NCI-H510A (cell line): ENCODE measurements at places on chromosomes 6 and 20.

DNA sequence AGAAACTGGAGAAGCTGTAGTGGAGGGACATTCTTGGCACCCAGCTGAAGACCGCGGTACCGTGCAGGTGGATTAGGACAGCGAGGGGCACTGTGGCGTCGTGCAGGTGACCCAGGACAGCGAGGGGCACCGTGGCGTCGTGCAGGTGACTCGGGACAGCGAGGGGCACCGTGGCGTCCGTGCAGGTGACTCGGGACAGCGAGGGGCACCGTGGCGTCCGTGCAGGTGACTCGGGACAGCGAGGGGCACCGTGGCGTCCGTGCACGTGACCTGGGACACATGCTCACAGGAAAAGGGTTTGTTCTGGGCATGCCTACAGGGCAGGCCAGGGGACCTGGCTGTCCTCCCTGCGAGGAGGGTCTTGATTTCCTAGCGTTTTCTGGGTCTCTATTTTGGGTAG lies 29.2 kb upstream of the SMOC2 start:
- no peak for DNase-seq

DNA sequence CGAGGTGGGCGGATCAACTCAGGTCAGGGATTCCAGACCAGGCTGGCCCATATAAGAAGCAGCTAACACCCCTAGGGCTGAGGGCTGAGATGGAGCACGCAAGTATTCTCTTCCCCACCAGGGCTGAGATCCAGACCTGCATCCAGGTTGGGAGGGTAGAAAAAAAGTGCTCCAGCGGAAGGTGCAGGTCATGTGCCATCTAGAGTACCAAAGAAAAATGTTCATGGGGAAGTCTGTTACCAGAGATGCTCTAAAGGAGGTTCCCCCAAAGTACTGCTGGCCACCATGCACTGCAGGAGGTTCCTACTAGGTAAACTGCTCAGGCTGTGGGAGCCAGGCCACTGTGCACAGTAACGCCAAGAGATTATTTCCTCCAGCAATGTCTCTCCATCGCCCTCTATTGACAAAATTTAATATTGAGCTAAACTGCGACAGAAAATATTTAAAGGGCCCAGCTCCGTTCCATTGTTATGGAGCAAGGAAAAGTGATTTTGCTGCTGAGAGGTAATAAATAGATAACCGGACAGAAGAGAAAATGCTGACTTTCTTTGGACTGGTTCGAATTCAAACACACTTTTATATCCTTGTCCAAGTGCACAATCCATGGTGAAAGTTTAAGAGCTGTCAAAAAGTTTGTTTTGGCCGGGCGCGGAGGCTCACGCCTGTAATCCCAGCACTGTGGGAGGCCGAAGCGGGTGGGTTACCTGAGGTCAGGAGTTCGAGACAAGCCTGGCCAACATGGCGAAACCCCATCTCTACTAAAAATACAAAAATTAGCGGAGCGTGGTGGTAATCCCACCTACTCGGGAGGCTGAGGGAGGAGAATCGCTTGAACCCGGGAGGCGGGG lies 159.9 kb downstream of the OR2B2 start:
- DNase-seq: peak; percentile 40

DNA sequence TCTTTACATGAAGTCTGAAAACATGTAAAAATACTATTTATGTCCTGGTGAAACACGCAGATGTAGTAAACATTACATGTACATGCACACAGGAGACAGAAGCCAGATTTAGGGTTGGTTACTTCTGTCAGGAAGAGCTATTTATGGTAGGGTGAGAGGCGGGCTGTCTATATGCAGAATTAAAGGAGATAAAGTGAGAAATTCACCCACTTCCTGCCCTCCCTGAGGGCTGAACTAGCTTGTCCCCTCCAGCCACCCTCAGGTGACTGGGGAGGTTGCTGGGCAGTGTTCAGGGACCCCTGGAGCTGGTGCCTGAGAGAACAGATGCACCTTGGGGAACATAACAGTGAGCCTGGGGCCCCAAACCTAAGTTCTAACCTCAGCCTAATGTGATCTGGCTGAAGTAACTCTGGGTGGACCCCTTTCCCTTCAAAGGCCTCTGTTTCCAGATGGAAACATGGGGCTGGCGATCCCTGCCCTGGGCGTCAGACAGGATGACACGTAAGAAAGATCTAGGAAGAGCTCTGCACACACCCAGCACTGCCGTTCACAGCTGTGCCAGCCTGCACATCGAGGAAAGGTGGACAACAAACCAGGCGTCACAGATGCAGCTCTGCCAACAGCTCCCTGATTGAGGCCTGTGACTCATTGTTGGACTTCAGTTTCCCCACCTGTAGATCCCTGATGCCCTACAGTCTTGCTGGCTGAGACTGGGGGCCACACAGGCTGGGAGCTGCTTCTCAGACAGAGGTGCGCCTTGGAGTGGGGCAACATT lies 1.3 kb downstream of the PI16 start:
- no peak for DNase-seq

- DNase-seq: no peak
These were observed 9.9 kb upstream of the HEBP2 start for GRCh38 chr6:138393871-138394783.

- DNase-seq: no peak
These were observed 7.3 kb downstream of the PSORS1C2 start for GRCh38 chr6:31131595-31131994.

DNA sequence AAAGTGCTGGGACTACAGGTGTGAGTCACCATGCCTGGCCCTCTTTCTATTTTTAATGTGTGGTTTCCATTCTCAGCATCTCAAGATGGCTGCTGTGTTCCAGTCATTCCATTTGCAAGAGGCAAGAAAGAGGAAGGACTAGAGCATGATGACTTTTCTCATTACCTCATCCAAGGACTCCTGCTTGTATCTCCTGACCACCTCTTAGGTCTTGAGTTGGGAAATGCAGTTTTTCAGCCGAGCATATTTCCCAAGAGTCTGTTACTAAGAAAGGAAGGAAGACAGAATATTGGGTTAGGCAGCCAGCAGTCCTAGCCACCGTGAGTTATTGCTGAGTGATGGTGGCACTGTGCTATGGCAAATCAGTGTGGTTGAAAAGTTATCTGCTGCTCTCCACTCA lies 108.4 kb upstream of the INSM1 start:
- DNase-seq: no peak

DNA sequence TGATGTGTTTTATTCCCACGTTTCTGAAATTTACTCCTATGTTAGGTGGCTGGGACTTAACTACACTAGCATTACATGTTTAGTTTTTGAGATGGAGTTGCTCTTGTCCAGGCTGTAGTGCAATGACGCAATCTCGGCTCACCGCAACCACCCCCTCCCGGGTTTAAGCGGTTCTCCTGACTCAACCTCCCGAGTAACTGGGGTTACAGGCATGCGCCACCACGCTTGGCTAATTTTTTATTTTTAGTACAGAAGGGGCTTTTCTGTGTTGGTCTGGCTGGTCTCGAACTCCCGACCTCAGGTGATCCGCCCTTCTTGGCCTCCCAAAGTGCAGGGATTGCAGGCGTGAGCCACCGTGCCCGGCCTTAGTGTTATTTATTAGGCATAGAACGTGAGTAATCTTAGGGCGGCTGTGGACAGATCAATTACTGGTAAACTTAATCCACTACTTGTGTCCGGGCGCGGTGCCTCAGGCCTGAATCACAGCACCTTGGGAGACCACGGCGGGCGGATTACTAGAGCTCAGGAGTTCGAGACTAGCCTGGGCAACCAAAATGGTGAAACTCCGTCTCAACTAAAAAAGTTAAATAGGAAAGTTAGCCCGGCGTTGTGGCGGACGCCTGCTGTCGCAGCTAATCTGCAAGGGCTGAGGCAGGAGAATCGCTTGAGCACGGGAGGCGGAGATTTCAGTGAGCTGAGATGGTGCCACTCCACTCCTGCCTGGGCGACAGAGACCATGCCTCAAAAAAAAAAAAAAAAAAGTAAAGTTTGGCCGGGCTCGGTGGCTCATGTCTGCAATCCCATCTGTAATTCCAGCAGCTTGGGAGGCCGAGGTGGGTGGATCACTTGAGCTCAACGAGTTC lies 123.7 kb upstream of the BTN3A2 start:
- no peak for DNase-seq

- DNase-seq: no peak
These were observed 135.3 kb downstream of the HFE start for GRCh38 chr6:26222571-26222970.

DNA sequence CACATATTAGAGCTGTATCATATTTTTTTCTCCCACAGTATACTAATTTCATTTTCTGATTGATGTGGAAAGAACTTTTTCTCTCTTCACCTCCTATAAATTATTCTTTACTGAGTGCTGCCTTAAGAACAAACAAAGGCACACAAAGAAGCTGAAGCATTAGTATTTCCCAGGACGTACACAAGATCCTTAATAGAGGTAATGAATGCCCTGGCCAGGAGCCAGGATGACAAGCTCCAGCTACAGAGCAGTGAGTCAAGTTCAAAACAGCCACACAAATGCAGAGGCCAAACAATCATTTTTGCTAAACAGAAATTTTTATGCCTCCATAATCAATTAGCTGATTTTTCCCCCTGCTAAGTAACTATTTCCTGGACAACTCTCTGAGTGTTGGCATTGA lies 639.6 kb downstream of the EPHA7 start:
- peak; percentile 15 for DNase-seq

- no peak for DNase-seq
These were observed 50.7 kb downstream of the NOX3 start for GRCh38 chr6:155404937-155405336.

- DNase-seq: no peak
These were observed 26.3 kb upstream of the TRAM2 start for GRCh38 chr6:52603000-52603795.

DNA sequence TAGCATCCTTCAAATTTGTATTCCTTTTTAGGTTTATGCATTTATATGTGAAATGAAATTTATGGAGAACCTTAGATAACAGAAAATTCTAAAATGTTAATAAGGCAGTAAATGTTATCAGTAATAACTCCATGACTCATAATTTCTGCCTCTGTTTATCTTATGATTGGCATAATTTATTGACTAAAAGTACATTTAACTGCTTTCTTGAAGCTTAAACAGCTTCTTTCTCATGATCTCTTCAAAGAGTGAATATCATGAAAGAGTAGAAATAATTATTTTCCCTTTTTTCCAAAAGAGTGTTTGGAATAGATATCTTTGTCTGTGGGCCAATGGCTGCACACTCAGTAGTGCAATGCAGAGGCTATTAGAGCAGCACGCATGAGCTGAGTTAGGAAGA lies 91.3 kb downstream of the SHLD1 start:
- no peak for DNase-seq

DNA sequence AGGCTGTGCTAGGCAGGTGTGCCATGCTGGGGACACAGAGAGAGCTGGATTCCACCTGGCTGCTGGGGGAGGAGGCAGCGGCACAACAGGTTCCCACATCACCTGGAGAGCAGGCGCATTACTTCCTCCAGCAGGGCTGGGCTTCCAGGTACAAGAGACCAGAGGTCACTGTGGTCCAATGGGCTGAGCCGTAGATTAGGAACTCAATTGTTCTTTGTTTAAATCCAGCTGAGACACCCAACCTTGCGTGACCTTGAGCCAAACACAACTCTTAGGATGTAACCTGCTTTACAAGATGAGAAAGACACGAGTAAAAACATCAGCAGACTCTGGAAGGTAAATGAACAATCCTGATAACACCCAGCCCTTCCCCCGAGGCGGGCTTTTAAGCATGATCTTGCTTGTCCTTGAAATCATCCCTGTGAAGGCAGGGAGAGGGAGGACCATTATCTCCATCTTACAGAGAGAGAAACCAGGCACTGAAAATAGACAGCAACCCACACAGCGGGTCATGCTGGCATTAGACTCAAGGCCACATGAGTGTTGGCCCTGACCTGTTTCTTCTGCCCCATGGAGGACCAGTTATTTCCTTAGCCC lies 216.5 kb upstream of the RREB1 start:
- DNase-seq: peak; percentile 78

- DNase-seq: no peak
These were observed 163.5 kb upstream of the MLN start for GRCh38 chr6:33967265-33967767.

- no peak for DNase-seq
These were observed 215.8 kb upstream of the RREB1 start for GRCh38 chr6:6891949-6892461.

- DNase-seq: no peak
These were observed 491.1 kb downstream of the UTRN start for GRCh38 chr6:144776031-144776819.

DNA sequence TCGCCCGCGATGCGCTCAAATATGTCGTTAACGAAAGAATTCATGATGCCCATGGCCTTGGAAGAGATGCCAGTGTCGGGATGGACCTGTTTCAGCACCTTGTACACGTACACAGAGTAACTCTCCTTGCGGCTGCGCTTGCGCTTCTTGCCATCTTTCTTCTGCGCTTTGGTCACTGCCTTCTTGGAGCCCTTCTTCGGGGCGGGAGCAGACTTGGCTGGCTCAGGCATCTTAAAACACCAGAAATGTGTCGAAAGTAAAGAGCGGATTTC lies 36.4 kb downstream of the HFE start:
- no peak for DNase-seq

GRCh38 chr6:169852504-169853195 lies 101.2 kb downstream of the ERMARD start:
- DNase-seq: no peak

DNA sequence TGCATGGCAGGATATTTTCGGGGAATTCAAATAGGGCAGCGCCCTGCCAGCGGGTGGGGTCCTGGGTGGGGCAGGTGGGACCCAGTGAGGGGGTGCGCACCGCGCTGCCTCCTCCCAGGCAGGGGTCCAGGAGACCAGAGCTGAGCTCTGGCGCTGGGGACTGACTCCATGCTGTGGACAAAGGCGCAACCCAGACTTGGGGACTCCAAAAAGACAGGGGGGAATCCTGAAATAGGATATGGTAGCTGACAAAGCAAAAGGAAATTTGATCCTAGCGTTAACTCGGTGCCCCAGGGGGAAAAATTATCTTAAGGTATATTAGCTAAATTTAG lies 23.6 kb downstream of the TFAP2A start:
- no peak for DNase-seq

DNA sequence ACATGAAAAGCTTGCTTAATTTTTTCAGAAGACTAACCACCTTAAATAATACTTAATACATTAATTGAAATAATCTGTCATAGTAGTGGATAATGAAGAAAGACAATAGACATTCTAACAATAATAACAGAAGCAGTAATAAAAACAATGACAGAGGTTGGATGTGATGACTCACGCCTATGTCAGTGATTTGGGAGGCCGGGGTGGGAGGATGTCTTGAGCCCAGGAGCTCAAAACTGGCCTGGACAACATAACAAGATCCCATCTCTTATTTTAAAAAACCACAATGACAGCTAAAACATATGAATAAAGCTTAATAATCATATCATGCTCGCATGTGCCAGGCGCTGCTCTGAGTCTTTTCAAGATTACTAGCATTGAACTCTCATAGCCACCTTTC lies 105.5 kb downstream of the IPCEF1 start:
- DNase-seq: no peak

DNA sequence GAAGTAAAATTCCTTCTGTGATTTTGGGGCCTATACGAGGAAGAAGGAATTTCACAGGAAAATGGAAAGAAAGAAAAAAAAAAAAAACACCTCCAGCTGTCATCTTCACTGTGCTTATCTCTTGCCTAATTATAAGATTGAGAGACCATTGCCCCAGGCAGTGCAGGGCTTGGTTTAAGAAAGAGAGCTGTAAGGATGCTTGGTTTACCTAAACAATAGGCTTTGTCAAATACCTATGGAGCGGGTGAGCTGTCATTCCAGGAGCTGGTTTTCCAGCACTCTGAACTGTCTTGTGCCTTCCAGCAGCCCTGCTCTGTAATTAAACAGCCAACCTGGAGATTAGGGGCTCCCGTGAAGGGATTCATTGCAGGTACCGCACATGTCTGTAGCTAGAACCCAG lies 137.8 kb downstream of the EDN3 start:
- DNase-seq: no peak

GRCh38 chr20:57748601-57749130 lies 38.9 kb upstream of the PMEPA1 start:
- DNase-seq: no peak
